NCI-H1694 treated with DMSO at 0.1 percent for 48 hours (cell line): ENCODE measurements at places on chromosomes 12 and 14.

DNA sequence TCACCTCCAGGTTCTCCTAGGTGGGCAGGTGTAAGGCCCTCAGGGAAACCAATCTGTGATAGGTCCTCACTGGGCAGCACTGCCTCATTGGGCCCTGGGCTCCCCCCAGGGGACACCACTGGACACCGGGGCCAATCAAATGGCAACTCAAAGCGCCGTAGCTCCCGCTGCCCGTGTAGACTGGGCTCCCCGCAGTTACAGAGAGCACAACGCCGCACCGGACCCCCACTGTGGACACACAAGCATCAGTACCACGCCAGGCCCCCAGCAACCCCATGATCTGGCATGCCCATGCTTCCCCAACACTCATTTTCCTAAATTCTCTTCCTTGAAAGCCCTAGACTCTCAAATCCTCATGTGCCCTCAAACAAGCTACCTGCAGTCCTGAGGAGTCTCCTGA, 6.1 kb downstream of the KMT2D start:
- no peak for DNase-seq

DNA sequence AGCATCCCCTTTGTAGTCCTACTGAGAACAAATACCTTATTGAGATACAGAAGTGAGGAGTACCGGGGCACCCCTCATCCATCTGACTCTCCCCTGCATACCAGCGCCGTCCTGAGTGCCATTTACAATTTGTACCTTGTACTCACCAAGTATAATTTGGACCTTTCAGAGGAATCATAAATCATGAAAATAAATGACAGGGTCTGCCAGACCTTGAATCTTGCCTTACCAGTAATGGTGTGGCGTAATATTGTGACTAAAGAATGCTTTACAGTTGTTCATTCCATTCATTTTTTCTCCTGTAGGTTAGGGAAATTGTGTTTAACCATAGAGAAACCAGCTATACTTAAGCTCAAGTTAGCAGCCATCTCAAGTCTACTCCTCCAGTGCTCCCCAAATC, 243.7 kb upstream of the RGS6 start:
- no peak for DNase-seq

GRCh38 chr14:22096514-22096895, 422.9 kb upstream of the OR4E1 start:
- no peak for DNase-seq

- DNase-seq = no peak
These were observed 904 bp upstream of the MAP4K5 start for GRCh38 chr14:50533241-50533705.

GRCh38 chr12:127108360-127109215, 1158.4 kb upstream of the TMEM132C start:
- DNase-seq = peak; percentile 0

DNA sequence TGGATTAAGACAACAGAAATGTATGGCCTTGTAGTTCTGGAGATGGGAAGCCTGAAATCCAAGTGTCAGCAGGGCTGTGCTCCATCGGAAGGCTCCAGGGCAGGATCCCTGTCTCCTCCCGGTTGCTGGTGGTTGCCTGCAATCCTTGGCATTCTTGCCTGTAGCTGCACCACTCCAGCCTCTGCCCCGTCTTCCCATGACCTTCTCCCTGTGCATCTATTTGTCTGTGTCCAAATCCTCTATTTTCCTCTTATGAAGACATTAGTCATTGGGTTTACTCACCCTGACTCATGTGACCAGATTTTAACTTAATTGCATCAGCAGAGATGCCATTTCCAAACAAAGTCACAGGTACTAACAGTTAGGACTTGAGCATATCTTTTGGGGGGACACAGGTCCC, 15.1 kb downstream of the TUNAR start:
- DNase-seq = no peak

GRCh38 chr12:84117190-84117589, 795.4 kb downstream of the SLC6A15 start:
- no peak for DNase-seq

DNA sequence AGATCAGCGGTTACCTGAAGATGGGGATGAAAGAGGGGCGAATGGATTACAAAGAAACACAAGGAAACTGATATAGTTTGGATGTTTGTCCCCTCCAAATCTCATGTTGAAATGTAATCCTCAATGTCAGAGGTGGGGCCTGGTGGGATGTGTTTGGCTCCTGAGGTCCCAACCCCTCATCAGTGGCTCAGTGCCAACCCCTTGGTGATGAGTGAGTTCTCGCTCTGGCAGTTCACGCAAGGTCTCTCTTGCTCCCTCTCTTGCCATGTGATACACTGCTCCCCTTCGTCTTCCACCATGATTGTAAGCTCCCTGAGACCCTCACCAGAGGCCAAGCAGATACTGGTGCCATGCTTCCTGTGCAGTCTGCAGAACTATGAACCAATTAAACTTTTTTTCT, 28.0 kb downstream of the ITGA7 start:
- no peak for DNase-seq

GRCh38 chr12:67141296-67142018, 127.7 kb upstream of the CAND1 start:
- DNase-seq = no peak

- no peak for DNase-seq
These were observed 138.9 kb upstream of the CCND2 start for GRCh38 chr12:4134448-4135263.

DNA sequence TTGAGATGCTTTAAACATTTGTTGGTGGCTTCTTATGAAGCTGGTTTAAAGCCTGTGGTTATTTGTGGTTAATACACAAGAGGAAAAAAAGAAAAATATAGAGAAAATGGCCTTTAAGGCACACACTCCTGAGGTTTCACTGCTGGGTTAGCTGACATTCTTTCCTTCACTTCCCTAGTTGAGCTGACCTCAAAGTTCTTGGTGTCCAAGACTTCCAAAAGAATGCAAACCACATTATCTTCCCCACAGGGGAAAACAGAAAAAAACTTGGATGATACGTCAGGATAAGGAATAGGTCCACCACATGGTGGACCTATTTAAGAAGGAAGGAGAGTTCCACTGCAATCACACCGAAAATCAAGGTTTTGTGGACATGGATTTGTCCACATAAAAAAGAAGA, 94.3 kb downstream of the SLC25A21 start:
- no peak for DNase-seq

DNA sequence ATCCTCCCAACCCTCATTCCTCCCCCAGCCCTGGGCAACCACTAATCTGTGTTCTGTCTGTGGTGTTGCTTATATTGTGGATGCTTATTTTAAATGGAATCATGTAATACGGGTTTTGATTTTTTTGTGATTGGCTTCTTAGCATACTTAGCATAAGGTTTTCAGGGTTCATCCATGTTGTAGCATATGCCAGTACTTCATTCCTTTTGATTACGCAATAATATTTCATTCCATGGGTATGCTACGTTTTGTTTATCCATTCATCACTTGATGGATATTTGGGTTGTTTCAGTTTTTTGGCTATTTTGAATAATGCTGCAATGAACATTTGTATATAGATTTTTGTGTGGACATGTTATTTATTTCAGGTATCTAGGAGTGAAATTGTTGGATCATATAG, 82.9 kb downstream of the TSPAN9 start:
- DNase-seq = no peak

DNA sequence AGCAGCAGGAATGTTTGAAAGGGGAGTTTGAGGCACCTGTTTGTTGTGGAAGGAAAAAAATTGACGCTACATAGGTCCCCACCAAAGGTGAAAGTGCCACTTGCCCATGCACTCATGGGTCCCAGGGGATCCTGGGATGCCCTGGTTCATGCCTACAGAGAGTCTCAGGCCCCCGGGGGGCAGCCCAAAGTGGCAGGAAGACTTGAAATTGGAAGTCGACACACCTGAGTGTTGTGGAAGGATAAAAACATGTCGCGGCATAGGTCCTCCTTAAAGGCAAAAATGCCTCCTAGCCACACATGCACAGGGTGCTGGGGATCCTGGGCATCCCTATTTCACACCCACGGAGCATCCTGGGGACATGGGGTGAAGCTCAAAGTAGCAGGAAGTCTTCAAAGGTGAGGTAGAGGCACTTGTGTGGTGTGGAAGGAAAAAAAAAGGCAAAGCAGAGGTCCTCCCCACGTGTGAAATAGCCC, 576.1 kb downstream of the ALG10 start:
- no peak for DNase-seq

DNA sequence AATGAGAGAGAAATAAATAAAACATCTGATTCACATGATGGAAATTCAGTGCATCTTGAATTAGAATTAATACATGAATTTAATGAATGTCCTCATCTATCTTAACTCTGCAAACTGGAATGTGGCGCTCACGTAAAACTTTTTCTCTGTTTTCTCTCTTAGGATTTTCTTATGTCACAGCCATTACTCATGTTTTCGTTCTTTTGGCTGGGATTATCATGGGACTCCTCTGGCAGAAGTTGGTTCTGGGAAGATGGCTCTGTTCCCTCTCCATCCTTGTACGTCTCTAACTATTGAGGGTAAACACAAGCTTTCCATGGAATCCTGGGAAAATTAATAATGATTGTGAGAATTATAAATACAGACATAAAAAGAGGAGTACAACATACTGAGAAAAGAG, 5.0 kb downstream of the CLEC12B start:
- no peak for DNase-seq

DNA sequence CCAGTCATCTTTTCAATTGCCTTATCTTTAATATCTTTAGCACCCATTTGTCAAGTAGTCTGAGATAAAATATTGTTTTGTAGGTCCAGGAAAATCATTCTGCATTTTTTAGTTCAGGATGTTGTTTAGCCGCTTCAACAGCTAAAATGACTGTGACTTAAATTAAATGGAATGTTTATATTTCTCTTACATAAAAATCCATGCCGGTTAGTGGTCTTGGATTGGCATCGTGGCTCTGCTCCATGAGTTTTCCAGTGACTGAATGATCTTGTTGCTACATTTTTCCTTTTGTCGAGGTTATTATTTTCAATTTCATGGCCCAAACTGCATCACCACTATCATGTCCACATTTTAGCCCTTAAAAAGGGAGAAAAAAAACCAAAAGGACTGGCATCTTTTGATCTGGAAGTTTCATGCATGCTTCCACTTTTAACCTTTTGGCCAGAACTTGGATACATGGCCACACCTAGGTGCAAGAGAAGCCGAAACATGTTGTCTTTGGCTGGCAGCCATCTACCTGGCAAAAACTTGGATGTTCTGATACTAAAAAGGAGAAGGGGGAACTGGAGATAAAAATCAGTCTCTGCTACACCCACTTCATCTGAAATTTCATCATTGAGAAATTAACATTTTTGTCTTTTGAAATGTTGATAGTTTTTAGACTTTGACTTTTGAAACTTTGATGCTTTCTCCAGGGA, 142.4 kb downstream of the OTOGL start:
- DNase-seq = no peak

- no peak for DNase-seq
These were observed 39.7 kb downstream of the LRIG3 start for GRCh38 chr12:58880639-58881038.

- no peak for DNase-seq
These were observed 21.2 kb downstream of the TDG start for GRCh38 chr12:103986829-103987228.

- no peak for DNase-seq
These were observed 99.3 kb upstream of the LMNTD1 start for GRCh38 chr12:25652371-25652770.

GRCh38 chr14:50677527-50678063, 9.5 kb upstream of the SAV1 start:
- no peak for DNase-seq

DNA sequence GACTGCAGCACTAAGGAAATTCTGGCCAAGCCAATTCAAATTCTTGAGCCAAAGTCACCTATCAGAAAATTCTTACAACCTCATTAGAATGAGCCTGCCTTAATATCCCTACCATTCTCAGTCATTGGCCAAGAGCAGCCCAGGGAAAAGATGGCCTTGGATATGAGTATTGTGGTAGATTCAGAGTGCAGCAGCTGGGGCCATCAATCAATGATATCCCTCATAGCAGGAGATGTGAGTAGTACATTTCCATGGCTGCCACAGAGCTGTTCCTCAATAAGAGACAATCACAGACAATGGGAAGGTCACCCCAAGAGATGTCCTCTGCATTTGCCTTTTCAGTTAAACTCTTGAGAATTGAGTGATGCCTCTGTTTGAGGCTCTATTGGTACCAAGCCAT, 161.6 kb downstream of the DYRK2 start:
- no peak for DNase-seq

DNA sequence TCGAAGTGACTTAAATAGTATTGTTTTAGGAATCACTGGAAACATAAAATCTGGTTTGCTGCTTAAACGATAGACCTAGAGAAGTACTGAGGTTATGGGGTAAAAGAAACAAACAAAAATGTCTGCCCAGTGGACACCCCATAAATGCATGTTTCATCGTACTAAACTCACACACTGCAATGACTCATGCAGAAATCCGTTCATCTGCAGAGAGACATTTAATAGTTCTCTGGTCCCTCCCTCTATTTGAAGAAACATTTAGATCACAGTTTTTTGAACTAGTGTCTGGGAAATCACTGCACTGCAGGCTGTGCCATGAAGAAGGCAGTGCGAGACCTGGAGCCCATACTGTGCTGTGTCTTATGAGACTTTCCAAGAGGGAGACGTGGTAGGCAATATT, 25.5 kb downstream of the SLC17A8 start:
- no peak for DNase-seq

DNA sequence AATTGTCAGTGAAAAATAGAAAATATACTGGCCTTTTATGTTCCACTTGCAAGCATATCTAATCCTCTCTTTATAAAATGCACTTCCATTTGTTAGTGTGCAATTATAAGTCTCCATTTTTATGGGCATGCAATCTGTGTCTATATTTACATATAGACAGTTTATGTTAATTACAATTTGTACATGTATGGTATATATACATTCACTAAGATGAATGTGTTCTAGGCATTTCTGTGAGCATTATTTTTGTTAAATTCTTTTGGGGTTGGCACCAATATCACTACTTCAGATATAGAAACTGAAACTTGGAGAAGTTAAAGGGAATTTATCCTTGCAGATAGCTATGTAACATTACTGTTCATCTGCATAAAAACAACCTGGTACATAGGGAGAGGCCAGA, 470.8 kb upstream of the LMO3 start:
- peak; percentile 83 for DNase-seq

DNA sequence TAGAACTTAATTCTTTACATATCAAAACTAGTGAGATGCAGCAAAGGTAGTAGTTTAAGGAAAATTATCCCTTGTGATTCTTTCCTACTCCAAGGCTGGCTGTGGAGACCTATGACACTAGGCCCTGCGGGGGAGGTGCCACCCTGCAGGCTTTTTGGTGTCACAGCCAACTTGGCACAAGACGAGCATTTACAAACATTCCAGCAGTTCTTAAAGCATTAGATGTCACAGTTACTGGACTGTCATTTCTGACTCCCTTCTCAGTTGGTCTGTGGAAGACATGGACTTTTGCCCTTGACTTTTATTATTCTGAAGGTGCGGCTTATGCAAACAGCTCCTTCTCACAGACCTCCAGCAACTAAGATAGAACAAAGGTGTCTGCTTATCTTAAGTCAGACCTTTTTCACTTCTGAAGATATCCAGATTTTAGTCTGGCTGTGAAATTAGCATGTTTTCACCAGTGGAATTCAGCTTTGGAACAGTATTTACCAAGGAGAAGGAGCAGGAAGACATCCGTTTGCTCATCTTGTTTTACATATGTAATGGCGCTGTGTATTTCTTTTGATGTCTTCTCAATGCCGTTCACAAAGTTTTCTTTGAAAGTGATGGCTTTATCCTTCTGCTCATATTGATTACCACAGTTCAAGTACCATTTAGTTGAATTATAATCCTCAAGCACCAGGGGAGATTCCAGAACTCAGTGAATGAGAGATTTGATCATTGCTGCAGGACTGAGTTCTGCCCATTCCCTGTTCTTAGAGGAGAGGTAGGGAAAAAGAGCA, 17.9 kb downstream of the SRGAP1 start:
- no peak for DNase-seq

- DNase-seq = no peak
These were observed 382.4 kb downstream of the APAF1 start for GRCh38 chr12:99027461-99027860.
